ENCODE measurements at places on chromosomes 12 and 14.

DNA sequence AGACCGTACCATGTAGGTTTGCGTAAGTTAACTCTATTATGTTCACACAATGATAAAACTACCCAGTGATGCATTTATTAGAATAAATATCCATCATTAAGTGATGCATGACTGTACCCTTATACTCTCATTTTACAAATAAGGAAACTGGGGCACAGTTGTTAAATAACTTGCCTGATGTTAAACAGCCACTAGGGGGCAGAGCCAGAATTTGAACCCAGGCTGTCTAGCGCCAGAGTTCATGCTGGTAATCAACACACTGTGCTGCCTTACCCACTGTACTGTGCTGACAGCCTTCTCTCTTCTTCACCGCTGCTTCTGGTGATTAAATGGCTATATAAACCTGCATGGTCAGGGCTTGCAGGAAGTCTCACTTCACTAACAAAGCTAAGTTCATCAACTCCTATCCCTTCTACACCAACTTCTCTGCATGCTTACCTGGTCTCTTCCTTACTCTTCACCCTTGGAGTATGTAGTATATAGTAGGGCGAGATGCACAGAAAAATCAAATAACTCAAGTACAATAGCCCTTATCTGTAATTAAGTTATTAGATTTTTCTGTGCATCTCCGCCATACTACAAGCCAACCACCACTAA is 43.6 kb upstream of the APPL2 start:
- no peaks in the 10 kb centered on the region for H3K36me3 ChIP-seq
- H3K27me3 ChIP-seq: no peaks in the 10 kb centered on the region
- no peak overlapping the region for H3K4me3 ChIP-seq
- H3K27ac ChIP-seq: no peak overlapping the region

DNA sequence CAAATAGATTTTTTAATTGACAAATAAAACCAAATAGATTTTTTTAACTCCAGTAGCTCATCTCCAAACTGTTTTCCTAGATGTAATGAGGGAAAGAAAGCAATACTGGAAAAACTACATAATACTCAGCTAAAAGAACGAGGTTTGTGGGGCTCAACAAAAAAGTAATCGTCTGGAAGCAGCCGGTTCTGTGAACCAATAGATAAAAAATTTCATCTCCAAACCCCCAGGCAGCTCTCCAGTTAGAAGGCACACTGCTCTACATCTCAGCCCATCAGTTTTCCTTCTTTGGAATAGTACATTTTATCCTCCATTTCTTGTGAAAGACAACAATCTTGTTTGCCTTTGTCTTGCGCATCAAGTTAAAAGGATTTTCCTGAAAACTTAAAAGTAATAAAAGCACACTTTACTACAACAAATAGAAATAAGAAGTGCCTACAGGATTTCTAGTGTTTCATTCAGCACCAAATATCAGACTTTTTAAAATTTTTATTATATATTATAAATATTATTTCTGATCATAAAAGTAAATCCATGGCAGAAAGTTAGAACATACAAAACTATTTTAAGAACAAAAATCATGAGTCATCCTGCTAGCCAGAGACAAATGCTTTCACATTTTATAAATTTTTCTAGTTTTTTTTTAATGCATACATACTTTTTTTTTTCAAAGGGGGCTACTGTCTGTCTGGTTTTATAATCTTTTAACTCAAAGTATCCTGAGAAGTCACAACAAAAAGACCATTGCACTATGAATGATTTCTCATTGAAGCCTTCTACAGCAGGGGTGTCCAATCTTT is 67.7 kb downstream of the EPS8 start:
- no peaks in the 10 kb centered on the region for H3K36me3 ChIP-seq
- H3K4me1 ChIP-seq: no peaks in the 10 kb centered on the region
- no peak overlapping the region for H3K27ac ChIP-seq
- no peak overlapping the region for H3K4me3 ChIP-seq

DNA sequence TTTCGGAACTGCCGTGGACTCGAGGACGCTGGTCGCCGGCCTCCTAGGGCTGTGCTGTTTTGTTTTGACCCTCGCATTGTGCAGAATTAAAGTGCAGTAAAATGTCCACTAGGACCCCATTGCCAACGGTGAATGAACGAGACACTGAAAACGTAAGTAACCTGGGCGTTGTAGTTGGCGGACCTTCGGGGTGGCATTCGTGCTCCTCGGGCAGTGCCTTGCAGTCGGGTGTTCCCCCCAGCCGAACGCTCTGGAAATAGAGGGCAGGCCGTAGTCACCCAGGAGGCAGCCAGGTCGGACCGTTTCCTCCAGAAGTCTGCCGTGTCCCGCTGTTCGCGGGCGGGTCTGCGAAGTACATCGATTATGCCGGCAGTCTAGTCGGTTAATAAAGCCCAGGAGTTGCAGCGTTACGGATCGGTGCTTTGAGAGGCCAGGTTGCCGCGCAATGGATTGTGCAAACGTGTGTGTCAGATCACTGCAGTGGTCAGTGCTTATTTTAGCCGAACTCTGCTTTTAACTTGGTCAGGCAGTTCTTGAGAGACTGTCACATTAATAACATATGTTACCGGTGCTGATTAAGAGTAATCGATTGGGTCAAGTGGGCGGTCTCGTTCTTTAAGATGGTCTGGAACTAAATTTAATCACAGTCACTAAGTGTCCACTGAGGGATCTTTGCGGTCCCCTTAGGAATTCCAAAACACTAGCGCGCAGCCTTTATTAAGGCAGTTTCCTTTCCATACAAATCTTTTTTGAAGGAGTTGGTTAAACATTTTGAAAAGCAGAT is 906 bp downstream of the MARK3 start:
- no peaks in the 10 kb centered on the region for H3K27me3 ChIP-seq
- H3K36me3 ChIP-seq: no peaks in the 10 kb centered on the region
- H3K4me3 ChIP-seq: peak overlapping the region; percentile 62
- peaks cover 39% of the 10 kb centered on the region for H3K4me1 ChIP-seq

GRCh38 chr14:90093942-90094595 is 32.3 kb downstream of the KCNK13 start:
- no peak overlapping the region for H3K27ac ChIP-seq
- H3K27me3 ChIP-seq: no peaks in the 10 kb centered on the region
- H3K4me1 ChIP-seq: no peaks in the 10 kb centered on the region
- DNase-seq: no peak

GRCh38 chr12:111753144-111753881 is 13.4 kb upstream of the ALDH2 start:
- H3K4me1 ChIP-seq: peaks cover 11% of the 10 kb centered on the region
- peak; percentile 78 for DNase-seq
- no peak overlapping the region for H3K27ac ChIP-seq
- no peak overlapping the region for H3K4me3 ChIP-seq
- H3K36me3 ChIP-seq: no peaks in the 10 kb centered on the region
- no peaks in the 10 kb centered on the region for H3K27me3 ChIP-seq

GRCh38 chr12:26580619-26581018 is 252.4 kb downstream of the ITPR2 start:
- DNase-seq: no peak
- no peak overlapping the region for H3K27ac ChIP-seq
- no peaks in the 10 kb centered on the region for H3K36me3 ChIP-seq

GRCh38 chr12:76781321-76781720 is 17.4 kb downstream of the ZDHHC17 start:
- no peaks in the 10 kb centered on the region for H3K4me1 ChIP-seq
- no peaks in the 10 kb centered on the region for H3K27me3 ChIP-seq
- H3K4me3 ChIP-seq: no peak overlapping the region
- no peak for DNase-seq

- H3K27ac ChIP-seq: no peak overlapping the region
- H3K4me1 ChIP-seq: no peaks in the 10 kb centered on the region
- H3K27me3 ChIP-seq: no peaks in the 10 kb centered on the region
- H3K36me3 ChIP-seq: no peaks in the 10 kb centered on the region
These were observed 3.4 kb downstream of the SSPN start for GRCh38 chr12:26198742-26199141.

DNA sequence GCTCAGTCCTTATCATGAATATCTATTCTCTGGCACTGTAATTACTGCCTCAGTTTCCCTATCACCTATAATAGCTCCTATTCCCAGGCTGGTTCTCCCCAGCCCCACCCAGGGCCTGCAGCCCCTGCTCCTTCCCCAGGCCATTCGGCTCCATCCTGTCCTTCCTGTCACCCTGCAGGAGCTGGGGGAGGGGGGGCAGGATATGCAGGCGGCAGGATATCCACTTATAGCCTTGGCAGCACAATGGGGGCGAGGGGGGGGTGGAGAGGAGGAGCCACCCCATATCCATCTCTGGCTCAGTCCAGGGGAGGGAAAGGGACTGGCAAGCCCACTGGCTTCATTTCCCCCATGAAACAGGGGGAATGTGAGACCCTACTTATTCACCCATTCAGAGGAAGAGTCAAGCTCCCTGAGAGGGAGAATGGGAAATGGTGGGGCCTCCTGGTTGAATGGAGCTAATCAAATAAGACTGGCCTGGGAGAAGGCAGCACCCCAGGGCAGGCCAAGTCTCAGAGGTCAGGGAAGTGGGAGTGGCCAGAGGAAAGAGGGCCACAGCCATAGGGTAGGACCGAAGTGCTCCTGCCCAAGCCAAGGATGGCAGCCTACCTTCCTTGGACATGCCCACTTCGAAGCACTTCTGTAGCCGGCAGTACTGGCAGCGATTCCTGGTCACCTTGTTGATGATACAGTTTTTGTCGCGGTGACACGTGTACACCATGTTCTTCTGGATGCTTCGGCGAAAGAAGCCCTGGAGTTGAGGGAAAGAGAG is 7.8 kb upstream of the ITGB7 start:
- H3K4me1 ChIP-seq: peaks cover 14% of the 10 kb centered on the region
- H3K27ac ChIP-seq: no peak overlapping the region
- peaks cover 18% of the 10 kb centered on the region for H3K36me3 ChIP-seq
- H3K4me3 ChIP-seq: no peak overlapping the region
- DNase-seq: no peak
- H3K27me3 ChIP-seq: no peaks in the 10 kb centered on the region

DNA sequence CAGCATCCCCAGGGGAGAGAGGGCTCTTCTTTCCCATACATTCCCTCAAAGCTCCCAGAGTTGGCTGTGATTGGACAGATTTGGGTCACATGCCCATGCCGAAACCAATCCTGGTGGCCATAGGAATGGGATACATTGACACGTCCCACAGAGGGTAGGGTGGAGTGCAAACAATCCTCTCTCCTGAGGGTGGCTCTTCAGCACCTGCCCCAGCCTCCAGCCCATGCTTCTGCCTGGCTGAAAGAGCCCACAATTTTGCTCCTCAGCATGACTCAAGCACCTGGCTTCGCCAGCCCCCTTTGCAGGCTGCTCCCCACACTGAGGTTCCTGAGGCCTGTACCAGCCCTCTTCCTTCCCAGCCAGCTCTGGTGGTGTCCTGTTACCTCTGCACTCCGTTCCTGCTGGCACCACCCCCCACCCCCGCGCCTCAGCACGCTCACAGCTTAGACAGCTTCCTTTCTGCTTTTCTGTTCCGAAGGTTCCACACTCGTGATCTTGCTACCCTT is 71.7 kb downstream of the CCDC92 start:
- H3K27ac ChIP-seq: no peak overlapping the region
- no peak for DNase-seq
- no peaks in the 10 kb centered on the region for H3K36me3 ChIP-seq
- H3K4me3 ChIP-seq: no peak overlapping the region
- H3K4me1 ChIP-seq: no peaks in the 10 kb centered on the region
- H3K27me3 ChIP-seq: no peaks in the 10 kb centered on the region
